ENCODE measurements at places on chromosomes 5 and 9.
A peak's percentile ranks its signal among the peaks of the same experiment; 100 is the strongest.

- DNase-seq, result no peak
Measured at GRCh38 chr5:147437161-147437596, 72.7 kb downstream of the DPYSL3 start.

DNA sequence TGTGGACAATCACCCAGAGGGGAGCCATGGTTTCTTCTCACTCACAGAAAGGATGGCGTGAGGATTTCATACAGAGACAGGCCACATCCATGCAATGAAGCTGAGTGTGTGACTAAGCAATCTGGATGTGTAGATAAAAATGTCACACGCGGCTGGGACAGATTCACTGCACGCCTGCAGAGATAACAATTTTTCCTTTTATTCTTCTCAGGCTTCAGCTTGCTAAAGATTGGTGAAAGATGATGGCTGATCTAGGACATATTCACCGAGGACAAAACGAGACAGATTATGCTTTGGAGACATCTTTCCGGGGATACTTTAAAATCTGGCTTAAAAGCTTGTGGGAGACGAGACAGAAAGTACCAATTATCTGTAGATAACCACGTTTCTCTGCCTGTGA is 313.9 kb upstream of the TRPC7 start:
- DNase-seq, result no peak

- DNase-seq, result no peak
Measured at GRCh38 chr5:19555876-19556275, 432.1 kb downstream of the CDH18 start.

GRCh38 chr5:75042522-75042921 is 9.8 kb downstream of the GCNT4 start:
- DNase-seq, result no peak

- no peak for DNase-seq
Measured at GRCh38 chr5:180823346-180823745, 20.7 kb upstream of the MGAT1 start.

GRCh38 chr5:27087747-27088146 is 49.4 kb upstream of the CDH9 start:
- DNase-seq, result no peak

GRCh38 chr5:124157320-124157719 is 589.1 kb downstream of the ZNF608 start:
- DNase-seq, result peak; percentile 29

DNA sequence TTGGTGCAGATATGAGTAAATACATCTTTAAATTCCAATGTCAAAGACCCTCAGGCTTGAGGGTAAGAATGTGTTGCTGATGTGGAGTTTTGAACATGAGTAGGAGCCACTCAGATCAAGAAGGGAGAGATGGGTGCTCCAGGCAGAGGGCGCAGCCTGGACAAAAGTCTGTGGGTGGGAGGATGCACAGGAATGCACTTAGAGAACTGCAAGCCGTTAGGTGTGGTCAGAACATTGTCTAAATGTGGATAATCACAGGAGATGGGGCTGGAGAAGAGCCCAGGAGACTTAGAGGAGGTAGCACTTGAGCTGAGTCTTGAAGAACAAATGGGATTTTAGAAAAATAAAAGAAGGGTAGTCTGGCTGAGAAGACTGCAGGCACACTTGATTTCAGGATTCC is 255.5 kb downstream of the PAPPA start:
- no peak for DNase-seq

GRCh38 chr9:8189881-8190280 is 390.3 kb upstream of the DMAC1 start:
- DNase-seq, result no peak

- DNase-seq, result no peak
Measured at GRCh38 chr5:167861129-167861927, 430.1 kb upstream of the WWC1 start.

GRCh38 chr9:3331801-3332200 is 194.0 kb downstream of the RFX3 start:
- no peak for DNase-seq

DNA sequence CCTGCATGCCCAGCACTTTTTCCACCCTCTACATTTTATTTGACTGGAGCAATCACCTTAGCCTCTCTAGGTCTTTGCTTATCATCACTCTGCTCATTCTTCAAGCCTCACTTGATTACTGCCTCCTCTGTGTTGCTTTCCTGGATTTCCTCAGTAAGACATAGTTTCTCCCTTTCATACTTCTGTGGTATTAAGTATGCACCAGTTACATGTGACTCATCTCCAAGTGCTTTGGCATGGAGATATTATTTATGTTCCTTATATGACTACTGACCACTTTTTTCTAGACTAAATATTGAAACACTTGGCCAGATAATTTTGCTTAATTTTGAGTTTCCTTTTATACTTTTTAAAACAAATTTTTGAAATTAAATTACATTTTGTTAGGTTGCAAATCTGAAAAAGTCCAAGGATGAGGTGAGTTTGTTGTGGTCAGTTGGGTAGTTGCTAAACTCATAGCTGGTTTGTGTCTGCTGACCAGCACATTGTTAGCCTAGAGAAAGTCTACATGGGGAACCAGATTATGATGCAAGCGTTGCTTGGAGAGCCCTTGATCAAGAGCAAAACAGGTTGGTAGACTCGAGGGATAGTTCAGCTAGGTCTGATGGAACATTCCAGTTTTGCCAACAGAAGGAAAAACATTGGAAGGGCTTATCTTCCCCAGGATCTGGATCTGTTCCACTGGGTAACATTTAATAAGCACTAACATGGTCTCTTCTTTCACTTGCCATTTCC is 140.2 kb downstream of the TMC1 start:
- no peak for DNase-seq

DNA sequence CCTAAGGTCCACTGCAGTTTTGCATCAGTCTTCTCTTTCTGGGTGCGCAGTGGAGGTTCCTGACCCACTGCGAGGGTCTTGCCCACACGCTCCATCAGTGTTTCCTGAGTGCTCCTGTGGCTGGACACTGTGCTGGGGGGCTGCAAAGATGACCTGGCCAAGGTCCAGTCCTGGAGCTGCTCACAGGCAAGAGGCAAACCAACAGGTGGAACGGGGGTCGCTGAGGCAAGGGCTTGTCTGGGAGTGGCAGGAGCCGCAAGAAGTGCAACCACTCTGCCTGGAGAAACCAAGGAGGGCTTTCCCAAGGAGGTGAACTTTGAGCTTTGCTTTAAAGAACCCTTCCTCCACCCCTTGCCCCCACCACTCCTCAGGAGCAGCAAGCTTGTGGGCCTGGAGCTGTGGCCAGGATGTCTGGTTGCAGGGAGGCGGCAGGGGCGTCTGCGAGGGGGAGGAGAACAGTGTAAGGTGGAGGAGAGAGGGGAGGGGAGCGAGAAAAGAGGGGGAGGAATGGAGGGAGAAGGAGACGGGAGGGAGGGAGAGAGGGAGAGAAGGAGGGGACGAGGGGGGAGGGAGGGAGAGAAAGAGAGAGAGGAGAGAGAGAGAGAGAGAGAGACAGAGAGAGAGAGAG is 444 bp upstream of the CPLX2 start:
- no peak for DNase-seq

GRCh38 chr5:89994266-89994665 is 415.3 kb downstream of the CETN3 start:
- DNase-seq, result no peak

DNA sequence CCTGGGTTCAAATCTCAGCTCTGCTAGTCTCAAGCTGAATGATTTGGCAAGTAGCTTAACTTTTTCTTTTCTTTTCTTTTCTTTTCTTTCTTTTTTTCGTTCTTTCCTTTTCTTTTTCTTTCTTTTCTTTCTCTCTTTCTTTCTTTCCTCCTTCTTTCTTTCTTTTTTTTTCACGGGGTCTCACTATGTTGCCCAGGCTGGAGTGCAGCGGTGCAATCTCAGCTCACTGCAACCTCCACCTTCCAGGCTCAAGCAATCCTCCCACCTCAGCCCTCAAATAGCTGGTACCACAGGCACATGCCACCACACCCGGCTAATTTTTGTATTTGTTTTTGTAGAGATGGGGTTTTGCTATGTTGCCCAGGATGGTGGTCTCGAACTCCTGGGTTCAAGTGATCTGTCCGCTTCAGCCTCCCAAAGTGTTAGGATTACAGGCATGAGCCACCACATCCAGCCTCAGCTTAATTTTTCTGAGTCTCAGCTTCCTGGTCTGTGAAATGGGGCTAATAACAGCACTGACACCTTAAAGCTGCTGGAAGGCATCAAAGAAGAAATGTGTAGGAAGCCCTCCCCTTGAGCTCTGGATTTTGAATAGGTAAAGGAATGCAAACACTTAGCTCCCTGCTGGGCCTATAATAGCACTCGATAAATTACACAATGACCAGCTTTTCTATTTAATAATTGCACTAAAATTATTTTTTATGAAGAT is 17.5 kb upstream of the PPARGC1B start:
- DNase-seq, result no peak

DNA sequence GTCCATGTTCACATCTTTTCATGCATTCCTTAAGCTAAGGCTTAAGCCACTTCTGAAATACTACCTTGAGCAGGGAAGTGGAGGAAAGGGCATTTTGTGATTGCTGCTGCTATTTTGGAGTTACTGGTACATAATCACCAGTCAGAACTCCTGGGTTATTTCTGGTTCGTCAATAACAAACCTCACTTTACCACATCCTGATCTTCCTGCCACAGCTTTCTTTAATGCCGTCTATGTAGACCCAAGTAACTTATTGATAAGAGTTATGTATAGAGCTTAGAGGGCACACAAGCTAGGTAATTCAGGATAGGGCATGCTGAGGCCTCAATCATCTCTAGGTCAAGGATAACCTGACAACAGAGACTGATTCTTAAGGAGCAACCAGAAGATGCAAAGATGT is 120.7 kb downstream of the DOCK8 start:
- no peak for DNase-seq

DNA sequence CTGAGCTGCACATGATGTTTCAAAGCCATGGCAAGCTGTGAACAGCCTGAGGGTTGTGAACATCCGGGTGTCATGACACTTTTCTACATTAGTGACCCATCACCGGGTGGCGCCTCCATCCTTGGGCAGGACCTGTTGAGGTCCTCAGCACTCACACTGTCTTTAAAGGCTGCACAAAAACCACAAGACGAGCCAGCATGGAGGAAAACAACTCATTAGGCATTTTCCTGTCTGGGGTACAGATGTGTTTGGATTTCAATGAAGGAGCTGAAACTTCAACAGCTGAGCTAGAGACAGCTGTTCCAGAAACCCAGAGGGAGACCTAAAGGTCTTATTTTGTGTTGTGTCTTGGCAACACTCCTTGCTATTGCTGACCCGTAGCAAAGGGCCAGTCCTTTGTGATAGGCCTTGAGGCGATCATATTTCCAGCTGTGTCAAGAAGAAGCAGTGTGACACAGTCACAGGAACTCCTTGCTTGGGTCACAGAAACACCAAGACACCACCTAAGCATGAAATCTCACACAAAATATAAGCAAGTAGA is 151.8 kb upstream of the VLDLR start:
- no peak for DNase-seq

DNA sequence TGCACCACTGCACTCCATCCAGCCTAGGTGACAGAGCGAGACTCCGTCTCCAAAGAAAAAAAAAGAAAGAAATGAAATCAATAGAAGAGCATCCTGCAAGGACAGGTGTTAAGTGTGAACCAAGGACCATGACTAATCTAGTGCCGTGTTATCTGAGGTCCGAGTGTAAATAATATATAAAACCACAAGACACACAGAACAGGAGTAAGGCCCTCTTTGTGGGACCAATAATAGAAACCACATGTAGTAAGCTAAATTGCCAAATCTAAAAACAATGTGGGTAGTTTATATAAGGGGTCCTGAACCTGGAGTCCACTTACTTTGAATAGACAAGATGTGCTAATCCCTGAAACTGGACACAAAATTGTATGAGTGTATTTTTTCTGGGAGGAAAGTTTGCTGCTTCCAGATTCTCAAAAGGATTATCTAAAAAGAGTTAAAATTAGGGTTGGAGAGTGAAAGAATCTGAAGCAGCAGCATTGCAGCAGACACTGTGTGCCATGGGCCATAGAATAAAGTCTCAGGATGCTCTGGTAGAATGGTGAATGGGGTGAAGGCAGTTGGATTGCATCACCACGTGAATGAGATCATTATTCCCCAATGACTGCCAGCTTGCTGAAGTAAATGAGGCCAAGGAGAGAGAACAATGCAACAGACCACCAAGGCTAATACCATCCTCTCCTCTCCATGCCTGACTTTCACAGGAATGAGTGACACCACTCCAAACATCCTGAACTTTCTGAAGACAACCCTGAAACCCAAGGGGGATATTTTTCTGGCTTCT is 222.7 kb downstream of the DCP2 start:
- no peak for DNase-seq

GRCh38 chr5:37836235-37836591 is 3.6 kb downstream of the GDNF start:
- no peak for DNase-seq

DNA sequence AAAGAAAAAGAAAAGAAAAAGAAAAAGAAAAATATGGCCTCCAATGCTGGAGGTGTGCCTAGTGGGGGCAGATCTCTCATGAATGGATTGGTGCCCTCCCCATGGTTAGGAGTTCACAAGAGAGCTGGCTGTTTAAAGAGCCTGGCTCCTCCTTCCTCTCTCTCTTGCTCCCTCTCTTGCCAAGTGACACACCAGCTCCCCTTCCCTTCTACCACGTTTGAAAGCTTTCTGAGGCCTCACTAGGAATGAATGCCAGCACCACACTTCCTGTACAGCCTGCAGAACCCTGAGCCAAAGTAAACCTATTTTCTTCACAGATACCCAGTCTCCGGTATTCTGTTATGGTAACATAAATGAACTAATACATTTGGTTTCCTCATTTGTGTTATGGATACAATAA is 14.4 kb upstream of the GALNT10 start:
- no peak for DNase-seq

- DNase-seq, result no peak
Measured at GRCh38 chr9:123276551-123276950, 8.2 kb upstream of the STRBP start.

GRCh38 chr5:119315516-119315949 is 40.3 kb upstream of the TNFAIP8 start:
- DNase-seq, result peak; percentile 67

- DNase-seq, result peak; percentile 89
Measured at GRCh38 chr9:131678499-131679111, 61.3 kb downstream of the RAPGEF1 start.

DNA sequence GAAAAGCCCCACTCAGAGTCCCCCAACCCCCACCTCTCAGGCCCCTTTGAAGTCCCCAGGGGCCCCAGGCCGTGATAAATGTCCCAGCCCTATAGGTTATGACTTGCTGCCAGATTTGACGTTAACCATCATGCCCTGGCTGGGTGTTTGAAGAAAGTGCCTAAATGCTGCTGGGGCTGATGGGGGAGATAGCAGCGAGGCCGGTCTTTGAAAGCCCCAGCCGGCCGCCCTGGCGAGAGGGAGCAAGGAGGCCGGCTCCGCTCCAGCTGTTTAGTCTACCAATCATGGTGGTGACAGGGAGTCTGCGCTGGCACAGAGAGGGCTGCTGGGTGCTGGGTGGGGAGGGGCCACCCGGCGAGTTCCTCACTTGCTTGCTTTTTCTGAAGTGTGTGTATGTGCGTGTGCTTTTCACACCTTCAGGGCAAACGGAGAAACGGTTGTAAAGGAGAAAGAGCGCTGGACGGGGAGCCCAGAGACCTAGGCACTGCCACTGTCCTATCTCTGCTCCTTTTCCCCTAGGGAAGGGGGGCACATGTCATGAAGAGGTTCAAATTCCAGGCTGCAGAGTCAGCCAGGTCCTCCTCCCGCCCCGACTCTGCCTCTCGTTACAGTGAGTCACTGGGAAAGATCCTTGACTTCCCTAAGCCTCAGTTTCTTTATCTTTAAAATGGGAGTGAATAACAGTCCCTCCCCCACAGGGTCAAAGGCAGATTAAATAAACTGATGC is 126.1 kb upstream of the HAND1 start:
- no peak for DNase-seq

GRCh38 chr9:34594177-34594576 is 4.7 kb upstream of the CNTFR start:
- no peak for DNase-seq

Data from GM12864 (cell line).